ENCODE measurements at places on chromosomes 5 and 9.

- DNase-seq = peak; percentile 73
These were observed 113.7 kb downstream of the TRPM6 start for GRCh38 chr9:74773886-74774479.

DNA sequence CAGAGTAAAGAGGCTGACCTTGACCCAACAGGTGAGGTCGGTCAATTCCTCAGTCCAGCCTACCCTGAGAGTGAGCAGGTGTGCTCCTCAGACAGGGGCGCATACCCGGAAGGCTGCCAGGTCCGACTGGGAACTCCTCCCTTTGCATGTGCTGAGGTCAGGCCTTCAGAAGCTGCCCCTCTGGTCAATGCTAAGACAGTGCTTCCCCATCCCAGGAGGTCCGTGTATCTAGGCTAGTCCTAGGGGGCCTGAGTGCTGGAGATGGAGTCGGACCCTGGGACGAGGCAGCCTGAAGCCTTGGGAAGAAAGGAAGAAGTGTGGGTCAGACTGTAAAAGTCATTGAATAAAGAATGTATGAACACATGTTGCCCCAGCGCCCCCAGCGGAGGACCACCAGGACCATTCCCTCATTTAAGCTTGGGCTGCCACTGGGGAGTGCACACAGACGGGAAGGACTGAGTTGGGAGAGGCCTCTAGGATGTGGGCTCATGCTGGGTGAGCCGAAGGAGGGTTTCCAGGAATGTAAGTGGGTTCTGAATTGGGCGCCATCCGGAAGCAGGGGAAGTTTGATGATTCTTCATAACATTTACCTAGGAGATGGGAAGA is 41.0 kb upstream of the GFPT2 start:
- DNase-seq = no peak

DNA sequence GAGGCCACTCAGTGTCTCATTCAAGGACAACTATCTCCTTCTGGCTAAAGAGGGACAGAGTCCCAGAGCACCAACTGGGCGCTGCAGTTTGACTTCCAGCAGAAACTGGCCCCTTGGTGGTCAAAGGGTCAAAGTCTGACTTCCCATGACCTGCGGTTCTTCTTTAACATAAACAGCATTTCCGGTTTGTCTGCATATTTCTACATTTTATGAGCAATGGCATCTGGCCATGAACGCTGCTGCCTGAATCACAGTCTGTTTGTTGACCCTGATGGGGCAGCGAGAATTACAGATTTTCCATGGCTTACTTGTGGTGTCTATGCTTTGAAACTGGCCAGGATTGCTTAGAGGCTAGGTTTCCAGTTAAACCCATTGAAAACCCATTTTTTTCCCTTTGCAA is 1.3 kb downstream of the TNFSF15 start:
- DNase-seq = peak; percentile 80

DNA sequence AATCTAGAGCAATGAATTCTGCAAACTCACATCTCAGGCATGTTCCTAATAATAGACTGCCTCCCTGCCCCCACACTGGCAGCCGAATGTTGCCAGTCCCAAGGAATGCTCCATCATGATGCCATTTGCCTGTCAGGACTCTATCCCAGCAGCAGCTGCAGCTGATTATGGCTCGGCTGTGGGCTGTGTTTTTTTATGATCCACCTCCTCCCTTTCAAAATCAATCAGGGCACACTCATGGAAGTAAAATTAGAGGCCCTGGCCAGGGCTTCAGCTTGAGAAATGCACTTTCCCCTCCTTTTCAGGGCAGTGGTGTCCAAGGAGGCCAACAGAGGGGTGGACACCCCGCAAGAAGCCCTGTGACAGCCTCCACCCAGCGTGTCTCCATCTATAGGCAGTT is 176.7 kb upstream of the S1PR3 start:
- DNase-seq = peak; percentile 92

- DNase-seq = no peak
These were observed 75.3 kb downstream of the LHFPL2 start for GRCh38 chr5:78573318-78573717.

DNA sequence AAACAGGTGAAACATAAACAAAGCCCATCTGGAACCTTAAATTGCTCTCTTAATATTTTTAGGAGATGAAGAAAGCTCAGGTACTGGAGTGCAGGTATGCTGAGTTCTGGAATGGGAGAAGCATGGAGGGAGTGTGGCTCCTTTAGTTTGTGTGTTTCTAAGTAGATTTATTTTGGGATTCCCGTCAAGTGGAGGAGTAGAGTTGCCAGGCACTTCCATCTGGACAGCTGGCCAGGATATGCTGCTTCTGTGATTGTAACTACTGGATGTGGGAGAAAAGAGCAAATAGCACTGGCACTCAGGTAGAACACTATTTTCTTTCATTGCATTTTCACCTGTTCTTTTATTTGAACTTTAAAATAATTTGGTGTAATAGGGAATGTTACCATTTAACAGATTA is 182.3 kb upstream of the MAST4 start:
- no peak for DNase-seq

- no peak for DNase-seq
These were observed 88.7 kb downstream of the RAPGEF1 start for GRCh38 chr9:131651160-131651559.

GRCh38 chr5:133390416-133391353 is 221.7 kb downstream of the FSTL4 start:
- DNase-seq = no peak

DNA sequence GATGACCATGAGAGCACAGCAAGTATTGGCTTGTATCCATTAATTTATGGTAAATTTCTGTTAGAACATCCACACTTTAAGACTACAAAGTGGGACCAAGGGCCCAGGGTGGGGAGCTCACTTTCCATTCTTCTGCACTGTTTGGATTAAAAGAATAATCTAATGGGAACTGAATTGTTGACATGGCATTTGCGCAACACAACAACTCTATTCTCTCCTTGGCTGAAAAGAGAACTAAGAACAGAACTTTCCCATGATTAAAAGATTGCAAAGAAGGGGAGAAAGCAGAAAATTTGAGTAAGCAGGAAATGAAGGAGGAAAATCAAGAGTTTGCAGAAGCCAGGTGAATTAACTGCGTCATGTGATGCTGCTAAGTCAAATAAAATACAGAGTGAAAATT is 143.4 kb downstream of the HINT1 start:
- no peak for DNase-seq

GRCh38 chr9:11158676-11159075 is 545.9 kb upstream of the PTPRD start:
- peak; percentile 16 for DNase-seq

DNA sequence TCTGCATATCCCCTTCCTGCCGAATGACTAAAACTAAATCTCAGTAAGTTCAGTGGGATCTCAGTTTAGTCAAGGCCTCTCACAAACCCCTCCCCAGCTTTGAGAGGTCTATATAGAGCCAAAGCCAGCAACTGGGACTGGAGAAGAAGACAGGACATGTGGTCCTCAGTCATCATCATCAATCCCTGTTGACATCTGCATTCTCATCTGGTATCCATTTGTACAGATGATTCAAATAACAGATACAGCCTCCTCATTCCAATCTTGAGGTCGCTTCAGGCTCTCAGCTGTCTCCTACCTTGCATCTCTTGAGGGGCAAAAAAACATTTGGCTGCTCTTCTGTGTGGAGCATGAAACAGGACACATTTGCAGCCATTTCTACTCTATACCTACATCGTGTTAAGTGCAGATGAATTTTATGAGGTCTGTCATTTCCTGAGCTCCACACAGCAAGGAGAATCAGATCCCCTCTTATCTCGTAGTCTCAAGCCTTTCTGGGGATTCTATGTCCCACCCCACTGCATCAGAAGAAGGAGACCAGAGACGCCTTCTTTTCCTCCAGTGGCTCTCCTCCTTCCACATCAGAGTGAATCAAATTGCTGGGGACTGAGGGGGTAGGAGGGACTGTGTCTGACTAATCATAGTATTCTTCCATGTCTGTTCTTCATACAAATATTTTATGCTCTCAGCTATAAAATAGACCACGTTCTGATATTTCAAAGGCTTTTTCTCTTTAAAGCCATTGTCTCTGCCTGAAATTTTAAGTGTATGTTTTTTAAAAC is 4.7 kb upstream of the RECK start:
- DNase-seq = peak; percentile 88

DNA sequence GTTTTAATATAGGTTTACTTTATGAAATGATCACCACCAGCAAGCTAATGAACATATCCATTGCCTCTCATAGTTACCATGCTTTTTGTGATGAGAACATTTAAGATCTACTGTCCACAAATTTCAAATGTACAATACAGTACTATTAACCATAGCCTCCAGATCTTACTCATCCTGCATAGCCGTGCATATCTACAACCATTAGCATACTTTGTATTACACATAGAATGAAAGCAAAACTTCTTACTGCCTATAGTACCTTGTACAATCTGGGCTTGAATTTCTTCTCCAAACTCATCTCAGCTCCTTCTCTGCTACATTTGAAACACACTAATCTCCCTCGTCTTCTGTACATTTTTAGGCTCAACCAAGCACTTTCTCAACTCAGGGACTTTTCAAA is 510.6 kb downstream of the PRR16 start:
- DNase-seq = no peak

GRCh38 chr5:33423018-33423630 is 17.6 kb upstream of the TARS1 start:
- peak; percentile 69 for DNase-seq

DNA sequence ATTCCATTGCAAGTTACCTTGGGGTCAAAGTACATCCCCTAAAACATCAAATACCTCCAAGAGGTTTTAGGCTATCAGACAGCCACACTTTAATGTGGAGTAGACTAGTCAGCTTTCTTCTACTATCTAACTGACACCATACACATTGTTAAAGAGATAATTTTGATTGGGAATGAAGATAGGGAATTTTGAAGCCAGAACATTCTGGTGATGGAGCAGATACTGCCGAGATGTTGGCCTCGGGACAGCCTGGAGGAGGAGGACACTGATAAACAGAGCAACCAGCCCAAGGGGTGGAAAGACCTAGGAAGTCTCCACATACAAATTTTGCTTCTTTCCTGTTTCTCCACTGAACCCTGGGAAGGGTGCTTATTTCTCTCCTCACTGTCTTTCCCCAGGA is 14.9 kb downstream of the TJP2 start:
- DNase-seq = no peak

DNA sequence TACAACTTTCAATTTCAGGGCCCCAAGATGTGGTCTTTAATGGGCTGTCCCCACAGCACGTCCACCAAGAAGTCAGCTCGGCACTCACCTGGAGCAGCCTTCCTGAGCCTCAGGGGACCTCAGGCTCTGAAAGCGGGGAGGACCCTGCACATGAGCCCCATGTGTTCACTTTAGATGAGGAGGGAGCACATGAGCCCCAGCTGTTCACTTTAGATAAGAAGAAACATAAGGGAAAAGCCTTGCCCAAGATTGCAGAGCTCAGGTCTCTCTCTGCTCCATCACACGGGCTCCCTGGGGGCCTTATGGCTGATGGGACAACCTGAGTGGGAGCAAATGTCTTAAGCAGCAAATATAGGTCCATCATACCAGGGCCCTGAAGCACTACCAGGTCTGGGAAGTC is 56.4 kb downstream of the NIPSNAP3B start:
- DNase-seq = no peak

GRCh38 chr9:83219154-83219923 is 156.4 kb upstream of the RASEF start:
- DNase-seq = peak; percentile 75

DNA sequence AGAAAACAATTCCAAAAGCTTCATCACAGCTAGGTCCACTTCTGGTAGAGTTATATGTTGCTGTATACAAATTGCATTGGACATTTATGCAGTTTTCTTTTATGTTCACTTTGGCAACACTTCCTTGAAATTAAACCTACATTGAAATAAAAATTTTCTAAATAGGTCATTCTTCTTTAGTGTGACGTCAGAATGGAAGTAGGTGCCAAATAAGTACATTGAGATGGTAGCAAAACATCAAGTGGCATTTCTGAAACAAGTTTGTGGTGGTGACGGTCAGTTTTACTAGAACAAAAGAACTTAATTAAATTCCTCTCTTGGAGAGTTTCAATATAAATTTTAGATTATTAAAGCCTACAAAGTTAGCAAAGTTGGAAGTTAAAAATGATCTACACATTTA is 895.1 kb downstream of the CDH9 start:
- DNase-seq = no peak

- DNase-seq = no peak
These were observed 5.5 kb downstream of the NEK6 start for GRCh38 chr9:124263213-124263612.

DNA sequence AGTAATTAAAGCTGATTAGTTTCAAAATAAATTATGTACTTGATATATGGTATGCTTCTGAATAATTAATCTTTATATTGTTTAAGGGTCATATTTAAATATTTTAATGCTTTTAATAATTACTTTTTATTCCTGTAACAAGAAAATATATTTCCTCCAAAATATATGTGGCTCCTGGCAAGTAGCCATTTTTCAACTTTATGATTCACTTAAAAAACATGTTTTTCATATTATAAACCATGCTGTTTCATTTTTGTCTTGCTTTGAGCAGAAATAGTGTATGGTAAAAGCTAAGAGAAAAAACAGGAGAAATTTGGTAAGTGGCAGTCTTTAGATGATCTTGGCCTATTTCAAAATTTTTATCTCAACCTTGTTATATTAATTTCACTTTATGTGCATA is 14.6 kb downstream of the SPATA9 start:
- peak; percentile 67 for DNase-seq

- DNase-seq = peak; percentile 40
These were observed 77.9 kb downstream of the AK8 start for GRCh38 chr9:132800038-132800648.

- DNase-seq = peak; percentile 8
These were observed 772.1 kb upstream of the CDH9 start for GRCh38 chr5:27810458-27810857.

DNA sequence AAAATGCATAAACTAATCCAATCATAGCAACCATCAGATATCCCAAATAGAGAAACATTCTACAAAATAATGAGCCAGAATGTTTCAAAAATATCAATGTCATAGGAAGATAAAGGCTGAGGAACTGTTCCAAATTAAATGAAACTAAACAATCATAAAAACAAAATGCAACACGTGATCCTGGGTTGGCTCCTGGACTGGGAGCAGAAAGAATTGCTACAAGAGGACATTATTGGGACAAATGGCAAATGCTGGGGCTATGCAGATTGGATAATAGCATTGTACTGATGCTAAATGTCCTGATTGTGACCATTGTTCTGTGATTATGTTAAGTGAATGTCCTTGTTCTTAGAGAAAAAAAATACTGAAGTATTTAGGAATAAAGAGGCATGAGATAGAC is 54.2 kb upstream of the AKNA start:
- no peak for DNase-seq

GRCh38 chr5:150918613-150919012 is 13.8 kb upstream of the ZNF300 start:
- DNase-seq = peak; percentile 62

DNA sequence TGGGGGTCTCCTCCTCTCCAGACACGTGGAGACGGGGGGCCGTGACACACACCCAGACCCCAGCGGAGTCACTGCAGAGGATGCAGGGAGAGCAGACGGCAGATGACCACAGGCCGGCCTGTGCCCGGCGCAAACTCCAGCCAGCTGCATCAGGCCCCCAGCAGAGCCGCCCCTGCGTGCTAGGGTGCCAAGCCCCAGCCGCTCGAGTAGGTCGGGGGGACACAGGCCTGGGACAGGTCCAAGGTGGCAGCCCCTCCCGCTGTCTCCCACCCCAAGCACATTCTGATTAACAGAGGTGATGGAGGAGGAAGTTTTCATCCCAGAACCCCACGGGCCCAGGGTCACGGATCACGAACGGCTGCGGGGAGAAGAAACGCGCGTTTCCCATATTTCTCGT is 14.4 kb downstream of the NACC2 start:
- no peak for DNase-seq

All from fibroblast of upper back skin (primary cell).